ENCODE measurements at places on chromosomes 4 and X.

DNA sequence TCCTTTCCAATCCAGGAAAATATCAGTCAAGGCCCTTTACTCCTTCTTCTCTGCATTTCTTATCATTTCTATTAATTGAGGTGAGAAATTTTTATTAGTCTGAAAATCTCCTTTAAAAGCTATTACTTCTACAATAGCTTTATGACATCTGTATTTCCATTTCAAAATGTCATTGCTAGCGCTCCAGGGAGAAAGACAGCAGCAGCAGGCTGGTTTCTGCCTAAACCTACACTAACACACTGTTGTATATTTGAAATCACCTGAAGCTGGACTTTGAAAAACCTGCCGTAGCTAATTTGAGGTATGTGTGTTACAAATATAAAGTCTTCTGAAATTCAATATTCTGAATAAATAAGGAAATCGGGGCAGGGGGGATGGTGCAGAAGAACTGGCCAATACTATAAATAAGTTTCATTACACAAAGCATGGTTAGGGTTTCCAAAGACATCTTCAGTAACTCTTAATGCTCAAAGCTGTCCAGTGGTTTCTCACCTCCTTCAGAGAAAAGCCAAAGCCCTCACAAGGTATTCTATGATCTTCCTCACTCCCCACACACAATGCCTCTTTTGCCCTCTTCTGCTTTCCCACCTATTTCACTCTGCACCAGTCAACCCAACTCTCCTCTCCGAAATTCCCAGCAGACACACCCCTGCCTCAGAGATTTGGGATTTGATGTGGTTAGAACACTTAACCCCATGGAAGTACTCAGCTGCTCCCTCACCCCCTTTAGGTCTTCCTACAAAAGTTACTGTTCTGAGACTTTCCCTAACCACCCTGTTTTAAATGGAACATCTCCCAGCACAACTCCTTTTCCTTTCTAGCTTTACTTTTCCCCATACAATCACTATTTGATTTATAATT lies 122.7 kb downstream of the PPP3CA start:
- no peak for DNase-seq

DNA sequence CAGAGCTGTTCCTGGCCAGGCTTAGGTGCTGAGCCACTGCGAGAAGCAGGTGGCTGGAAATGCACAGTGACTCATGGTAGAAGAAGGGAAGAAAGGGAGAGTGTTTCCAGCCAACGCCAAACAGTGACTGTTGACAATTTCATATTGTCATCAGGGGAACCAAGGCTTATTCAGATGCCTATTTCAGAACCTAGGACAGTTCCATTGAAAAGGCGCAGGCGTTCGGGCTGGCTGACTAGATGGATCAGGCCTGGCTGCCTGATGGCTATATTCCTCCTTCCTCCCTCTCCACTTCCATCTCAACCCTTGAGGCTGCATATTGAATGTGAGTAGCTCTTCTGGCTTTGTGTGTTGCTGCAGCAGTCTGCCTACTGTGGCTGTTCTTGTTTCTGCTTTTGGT lies 73.0 kb upstream of the FRMPD4 start:
- no peak for DNase-seq

DNA sequence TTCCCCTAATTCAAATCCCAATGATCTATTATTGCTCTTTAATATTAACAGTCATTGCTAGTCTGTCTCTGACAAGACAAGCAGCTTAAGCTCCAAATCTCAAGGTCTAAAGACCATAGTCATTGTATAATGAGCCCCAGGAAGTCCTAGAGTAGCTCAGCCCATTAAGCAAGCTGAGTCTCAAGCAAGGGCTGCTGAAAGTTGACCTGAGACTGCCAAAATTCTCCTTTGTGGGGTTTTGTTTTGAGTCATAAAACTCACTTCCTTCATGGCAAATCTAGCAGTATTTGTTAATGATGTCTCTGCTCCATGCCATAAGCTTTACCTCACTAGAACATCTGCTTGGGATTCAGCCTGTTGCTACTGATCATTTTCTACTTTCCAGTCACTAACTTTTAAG lies 313.2 kb downstream of the ANTXR2 start:
- DNase-seq: no peak

DNA sequence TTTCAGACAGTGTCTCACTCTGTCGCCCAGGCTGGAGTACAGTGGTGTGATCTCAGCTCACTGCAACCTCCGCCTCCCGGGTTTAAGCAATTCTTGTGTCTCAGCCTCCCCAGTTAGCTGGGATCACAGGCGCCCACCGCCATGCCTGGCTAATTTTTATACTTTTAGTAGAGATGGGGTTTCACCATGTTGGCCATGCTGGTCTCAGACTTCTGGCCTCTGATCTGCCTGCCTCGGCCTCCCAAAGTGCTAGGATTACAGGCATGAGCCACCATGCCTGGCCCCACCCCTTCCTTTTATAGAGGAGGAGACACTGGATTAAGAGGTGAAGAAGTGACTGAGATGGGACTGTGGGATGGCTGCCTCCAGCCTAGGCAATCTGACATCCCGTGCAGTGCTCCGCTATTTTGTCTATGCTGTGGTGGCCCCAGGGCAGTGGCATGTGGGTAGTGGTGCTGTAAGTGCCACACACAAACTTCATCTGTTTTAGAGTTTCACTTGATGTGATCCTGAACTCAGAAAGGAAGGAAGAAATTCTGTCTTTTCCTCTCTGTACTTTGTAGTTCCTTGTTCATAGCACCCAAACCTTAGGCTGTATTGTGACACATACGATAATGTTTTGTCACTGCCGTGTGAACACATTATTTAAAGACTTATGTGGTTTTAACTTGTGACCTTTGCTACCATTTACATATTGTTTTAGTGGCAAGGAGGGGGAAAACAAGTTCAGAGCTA lies 48.9 kb downstream of the FNIP2 start:
- DNase-seq: no peak

DNA sequence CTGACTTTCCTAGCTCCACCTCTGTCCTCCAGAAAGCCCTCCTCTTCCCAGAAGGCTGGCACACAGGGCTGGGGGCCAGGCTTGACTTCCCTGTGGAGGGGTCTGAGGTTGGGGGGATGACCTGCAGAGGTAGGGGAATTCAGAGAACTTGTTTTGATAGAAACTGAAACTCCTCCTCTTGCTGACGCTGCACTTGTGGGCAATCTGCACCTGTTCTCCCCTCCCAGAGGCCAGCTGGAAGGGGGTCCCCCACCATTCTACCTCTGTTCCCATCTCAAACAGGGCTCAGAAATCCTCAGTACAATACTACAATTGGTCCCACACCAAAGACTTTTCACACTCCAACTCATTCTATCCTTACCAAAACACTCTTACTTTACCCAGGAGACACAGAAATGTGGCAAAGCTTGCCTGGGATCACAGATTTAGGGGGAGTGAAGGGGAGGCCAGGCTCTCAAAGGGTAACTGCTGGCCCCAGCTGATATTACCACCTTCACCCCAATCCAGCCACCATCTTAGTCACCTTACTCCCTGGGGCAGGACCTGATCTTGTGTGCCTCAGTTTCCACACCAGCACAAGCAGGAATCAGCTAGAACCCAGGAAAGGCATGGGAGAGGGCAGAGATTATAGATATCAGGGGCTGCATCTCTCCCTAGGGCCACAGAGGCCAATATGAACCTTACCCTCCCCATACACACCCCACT lies 18.5 kb downstream of the OTUD5 start:
- no peak for DNase-seq

DNA sequence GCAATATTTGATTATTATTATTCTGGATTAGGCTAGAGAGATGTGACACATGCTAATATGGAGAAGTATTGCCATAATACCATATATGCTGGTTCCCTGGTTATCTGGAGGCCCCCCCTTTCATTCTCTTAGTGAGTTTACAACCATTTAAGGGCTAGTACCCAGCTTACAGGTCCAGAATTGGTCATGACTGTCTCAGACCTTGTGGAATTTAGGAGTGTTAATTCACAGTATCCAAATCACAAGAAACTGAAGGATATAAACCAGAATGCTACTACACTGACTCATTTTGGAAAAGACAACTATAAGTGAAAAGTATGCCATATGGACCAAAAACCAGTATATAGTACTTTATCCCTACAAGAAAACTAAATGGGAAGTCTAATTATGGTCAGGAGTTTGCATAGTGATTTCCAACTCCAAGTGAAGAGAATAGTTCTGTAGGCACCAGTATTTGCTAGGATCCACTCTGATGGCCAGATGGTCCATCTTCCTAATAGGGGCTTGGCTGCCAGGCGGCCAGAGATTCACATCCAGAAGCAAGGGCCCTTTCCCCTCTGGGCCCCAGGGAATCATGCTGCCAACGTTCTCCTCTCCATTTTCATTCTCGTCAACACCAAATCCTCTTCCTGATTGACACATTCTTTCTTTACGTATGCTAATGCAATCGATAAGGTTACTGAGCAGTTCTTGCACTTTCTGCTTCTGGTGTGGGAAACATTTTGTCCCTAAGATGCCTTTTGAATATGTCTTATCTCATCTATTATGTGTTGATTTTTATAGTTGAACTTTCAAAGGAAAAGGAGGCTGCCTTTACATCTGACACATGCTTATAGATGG lies 123.6 kb downstream of the SHROOM3 start:
- no peak for DNase-seq
